ENCODE measurements at places on chromosomes 6 and 20.

- H3K4me3 ChIP-seq, result no peak overlapping the region
- H3K36me3 ChIP-seq, result no peaks in the 10 kb centered on the region
- H3K4me1 ChIP-seq, result no peaks in the 10 kb centered on the region
- no peak for DNase-seq
Observed at GRCh38 chr20:25188218-25188617, 7.3 kb upstream of the ENTPD6 start.

DNA sequence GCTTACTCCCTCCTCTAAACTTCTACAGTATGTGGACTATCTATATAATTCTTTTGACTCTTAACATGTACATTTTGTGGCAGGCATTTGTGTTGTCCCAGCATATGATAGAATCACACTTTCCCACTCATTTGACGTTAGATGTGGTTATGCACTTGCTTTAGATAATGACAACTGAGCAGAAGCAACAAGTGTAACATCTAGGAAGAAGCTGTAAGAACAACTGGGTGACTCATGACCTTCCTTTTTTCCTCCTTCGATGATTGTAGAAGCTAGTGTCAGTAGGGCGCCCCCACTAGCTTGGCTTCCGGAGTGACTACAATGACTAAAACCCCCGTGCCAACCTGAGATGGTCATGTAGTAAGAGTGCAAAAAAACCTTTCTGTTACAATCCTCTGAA lies 74.6 kb upstream of the CEP85L start:
- no peaks in the 10 kb centered on the region for H3K36me3 ChIP-seq
- H3K27me3 ChIP-seq, result no peaks in the 10 kb centered on the region
- H3K27ac ChIP-seq, result peak overlapping the region; percentile 34
- H3K4me3 ChIP-seq, result no peak overlapping the region
- DNase-seq, result peak; percentile 50

GRCh38 chr6:116019428-116019827 lies 41.3 kb downstream of the FRK start:
- H3K27me3 ChIP-seq, result no peaks in the 10 kb centered on the region
- DNase-seq, result no peak
- H3K27ac ChIP-seq, result no peak overlapping the region
- H3K4me1 ChIP-seq, result no peaks in the 10 kb centered on the region
- H3K36me3 ChIP-seq, result no peaks in the 10 kb centered on the region
- H3K4me3 ChIP-seq, result no peak overlapping the region

DNA sequence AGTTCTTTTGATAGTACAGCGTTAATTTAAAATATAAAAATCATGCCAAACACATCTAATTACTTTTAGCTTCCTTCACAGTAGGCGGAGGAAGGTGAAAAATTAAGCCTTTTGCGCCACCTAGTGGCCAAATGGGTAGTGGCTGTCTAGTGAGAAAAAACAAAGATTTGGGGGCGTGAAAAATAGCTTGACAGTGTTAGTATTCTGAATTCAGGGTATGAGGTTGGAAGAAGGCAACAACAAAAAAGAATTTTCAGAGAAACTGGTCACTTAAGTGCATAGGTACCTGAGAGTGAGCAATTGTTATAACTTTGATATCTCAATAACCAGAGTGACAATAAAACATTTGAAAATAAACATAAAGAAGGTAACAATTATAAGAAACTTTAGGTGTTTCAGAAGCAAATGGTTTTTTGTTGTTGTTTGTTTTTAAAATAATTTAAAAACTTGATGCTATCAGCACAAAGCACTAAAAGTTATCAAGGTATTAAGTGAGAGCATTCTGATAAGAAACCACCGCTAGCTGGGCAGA lies 14.3 kb downstream of the PSMB9 start:
- DNase-seq, result peak; percentile 78
- no peak overlapping the region for H3K4me3 ChIP-seq
- H3K4me1 ChIP-seq, result peaks cover 16% of the 10 kb centered on the region
- H3K27me3 ChIP-seq, result no peaks in the 10 kb centered on the region

DNA sequence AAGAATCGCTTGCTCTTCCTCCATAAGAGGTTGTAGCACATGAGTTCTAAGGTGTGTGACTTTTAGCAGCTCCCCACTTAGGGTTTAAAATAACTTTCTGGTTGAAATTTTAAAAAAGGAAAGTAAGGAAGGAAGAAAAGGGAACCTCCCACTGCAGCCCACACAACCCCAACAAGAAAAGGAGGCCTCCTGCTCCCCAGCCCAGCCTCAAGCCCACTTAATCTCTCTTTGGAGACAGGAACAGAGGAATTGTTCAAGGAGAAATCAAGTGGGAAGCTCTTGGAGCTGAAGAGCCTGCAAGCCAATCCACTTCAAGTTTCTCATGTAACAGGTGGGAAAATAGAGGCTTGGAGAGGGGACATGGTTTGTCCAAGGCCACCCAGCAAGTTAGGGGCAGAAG lies 39.1 kb upstream of the PREX1 start:
- H3K4me3 ChIP-seq, result no peak overlapping the region
- H3K36me3 ChIP-seq, result no peaks in the 10 kb centered on the region
- H3K27ac ChIP-seq, result no peak overlapping the region
- H3K4me1 ChIP-seq, result no peaks in the 10 kb centered on the region

DNA sequence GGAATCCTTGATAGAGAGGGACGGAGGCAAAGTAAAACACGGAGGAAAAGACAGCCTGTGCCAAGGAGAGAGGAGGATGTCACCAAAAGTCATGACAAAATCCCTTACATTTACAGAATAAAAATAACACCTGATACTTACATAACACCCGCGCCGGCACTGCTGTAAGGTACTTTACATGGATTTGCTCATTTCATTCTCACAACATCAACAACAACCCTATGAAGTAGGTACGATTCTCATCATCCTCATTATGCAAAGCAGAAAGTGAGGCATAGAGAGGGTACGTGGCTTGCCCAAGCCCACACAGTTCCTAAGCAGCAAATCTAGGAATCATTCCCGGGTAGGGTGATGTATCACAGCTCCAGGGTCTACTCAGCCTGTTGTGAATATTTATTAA lies 67.6 kb upstream of the NFATC2 start:
- DNase-seq, result no peak
- H3K36me3 ChIP-seq, result no peaks in the 10 kb centered on the region
- peaks cover 26% of the 10 kb centered on the region for H3K4me1 ChIP-seq

DNA sequence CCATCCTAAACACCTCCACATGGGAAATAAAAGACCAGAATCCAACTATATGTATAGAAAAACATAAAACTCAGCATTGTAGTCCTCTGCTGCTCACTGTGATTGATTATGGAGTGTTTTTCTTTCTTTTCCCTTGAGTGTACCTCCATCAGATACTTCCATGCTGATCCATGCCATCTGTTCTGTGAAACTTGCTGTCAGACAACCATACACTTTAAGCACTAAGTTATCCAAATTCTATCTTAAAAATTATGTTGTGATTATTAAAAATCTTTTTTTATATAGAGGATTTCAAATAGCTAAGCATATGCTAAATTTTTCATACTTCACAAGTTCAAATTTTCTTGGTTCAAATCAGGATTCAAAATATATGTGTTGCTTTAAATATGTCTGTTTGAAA lies 91.9 kb upstream of the TINAG start:
- no peak for DNase-seq
- H3K4me1 ChIP-seq, result no peaks in the 10 kb centered on the region
- no peak overlapping the region for H3K4me3 ChIP-seq
- H3K27me3 ChIP-seq, result no peaks in the 10 kb centered on the region

DNA sequence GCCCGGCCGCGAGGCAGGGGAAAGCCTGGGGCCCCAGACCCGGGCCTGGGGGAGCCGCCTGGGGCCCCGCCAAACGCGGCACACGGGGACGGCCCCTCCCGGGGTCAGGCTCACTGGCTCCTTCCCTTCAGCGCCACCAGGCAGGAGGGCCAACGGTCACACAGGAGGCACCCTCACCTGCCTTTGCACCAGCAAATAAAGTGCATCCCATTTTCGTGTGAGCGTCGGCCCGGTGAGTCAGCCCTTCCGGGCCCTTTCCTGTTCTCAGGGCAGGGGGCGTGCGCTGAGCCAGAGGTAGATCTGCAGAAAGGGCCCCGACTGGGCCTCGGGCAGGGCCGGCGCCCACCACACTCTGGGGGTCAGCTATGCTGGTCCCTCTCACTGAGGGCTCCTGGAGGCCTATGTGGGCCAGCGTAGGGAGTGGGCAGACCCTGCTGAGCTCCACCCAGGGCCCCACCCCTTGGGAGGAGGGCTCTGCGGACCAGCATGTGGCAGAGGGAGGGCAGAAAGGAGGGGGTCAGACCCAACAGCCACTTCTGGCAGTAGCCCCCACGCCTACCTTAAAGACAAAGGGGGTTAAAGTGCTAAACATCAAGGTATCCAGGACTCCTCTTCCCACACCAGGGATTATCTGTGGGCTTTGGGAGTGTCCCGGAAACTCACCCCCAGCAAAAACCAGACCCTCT lies 931 bp upstream of the UCKL1 start:
- H3K27ac ChIP-seq, result peak overlapping the region; percentile 57
- peak overlapping the region; percentile 64 for H3K4me3 ChIP-seq
- H3K27me3 ChIP-seq, result no peaks in the 10 kb centered on the region
- peaks cover 45% of the 10 kb centered on the region for H3K4me1 ChIP-seq
- peaks cover 4% of the 10 kb centered on the region for H3K36me3 ChIP-seq
- DNase-seq, result peak; percentile 49

DNA sequence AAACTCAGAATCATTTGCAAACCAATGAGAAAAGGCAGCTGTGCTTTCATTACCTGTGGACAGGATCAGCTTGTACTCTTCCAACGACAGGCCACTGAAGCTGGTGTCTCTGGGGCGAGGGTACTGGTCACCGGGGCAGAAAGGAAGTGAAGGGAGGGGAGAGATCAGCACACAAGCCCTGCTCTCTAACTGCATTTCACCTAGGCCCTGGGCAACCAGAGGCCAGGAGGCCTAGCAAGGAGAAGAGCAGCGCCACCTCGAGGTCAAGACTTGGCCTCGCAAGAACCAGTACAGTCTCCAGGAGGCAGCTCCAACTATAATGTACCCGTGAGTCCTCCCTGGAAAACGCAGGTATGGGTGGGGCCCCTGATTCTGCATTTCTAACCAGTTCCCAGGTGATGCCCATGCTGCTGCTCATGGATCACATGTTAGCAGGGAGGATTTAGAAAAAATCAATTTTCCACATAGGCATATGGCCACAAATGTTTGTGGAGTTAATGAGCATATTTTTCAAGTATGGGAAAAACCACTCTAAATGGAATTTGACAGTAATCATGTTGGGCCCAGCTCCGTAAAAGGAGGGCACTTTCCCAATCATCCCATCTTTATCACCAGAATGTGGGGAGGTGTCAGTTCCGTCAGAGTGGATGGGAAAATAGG lies 11.0 kb downstream of the UQCC2 start:
- H3K4me1 ChIP-seq, result peaks cover 38% of the 10 kb centered on the region
- no peaks in the 10 kb centered on the region for H3K36me3 ChIP-seq
- no peaks in the 10 kb centered on the region for H3K27me3 ChIP-seq
- no peak overlapping the region for H3K27ac ChIP-seq

DNA sequence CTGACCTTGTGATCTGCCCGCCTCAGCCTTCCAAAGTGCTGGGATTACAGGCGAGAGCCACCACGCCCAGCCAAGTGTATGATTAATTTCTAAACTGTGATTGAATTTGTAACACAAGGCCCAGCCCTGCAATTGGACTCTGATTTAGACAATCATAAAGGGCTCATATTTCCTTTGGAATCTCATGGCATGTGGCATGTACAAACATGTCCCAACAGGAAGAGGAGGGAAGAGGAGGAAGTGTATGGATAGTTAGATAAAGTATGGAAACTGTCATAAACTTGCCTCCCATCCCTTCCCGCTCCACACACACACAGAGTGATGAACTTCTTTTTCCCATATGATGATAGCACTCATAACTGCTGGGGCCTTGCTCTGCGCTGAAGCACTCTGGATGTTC lies 27.2 kb upstream of the QKI start:
- H3K4me3 ChIP-seq, result no peak overlapping the region
- no peaks in the 10 kb centered on the region for H3K4me1 ChIP-seq
- no peak for DNase-seq
- no peak overlapping the region for H3K27ac ChIP-seq

GRCh38 chr20:1633535-1633934 lies 13.7 kb upstream of the SIRPB1 start:
- H3K4me1 ChIP-seq, result peaks cover 16% of the 10 kb centered on the region
- no peaks in the 10 kb centered on the region for H3K27me3 ChIP-seq
- no peak overlapping the region for H3K27ac ChIP-seq
- peaks cover 17% of the 10 kb centered on the region for H3K36me3 ChIP-seq
- no peak for DNase-seq
- no peak overlapping the region for H3K4me3 ChIP-seq

- peaks cover 75% of the 10 kb centered on the region for H3K4me1 ChIP-seq
- no peaks in the 10 kb centered on the region for H3K36me3 ChIP-seq
- no peak overlapping the region for H3K27ac ChIP-seq
- no peak for DNase-seq
- H3K4me3 ChIP-seq, result no peak overlapping the region
Observed at GRCh38 chr6:6655805-6656251, 67.3 kb downstream of the LY86 start.

DNA sequence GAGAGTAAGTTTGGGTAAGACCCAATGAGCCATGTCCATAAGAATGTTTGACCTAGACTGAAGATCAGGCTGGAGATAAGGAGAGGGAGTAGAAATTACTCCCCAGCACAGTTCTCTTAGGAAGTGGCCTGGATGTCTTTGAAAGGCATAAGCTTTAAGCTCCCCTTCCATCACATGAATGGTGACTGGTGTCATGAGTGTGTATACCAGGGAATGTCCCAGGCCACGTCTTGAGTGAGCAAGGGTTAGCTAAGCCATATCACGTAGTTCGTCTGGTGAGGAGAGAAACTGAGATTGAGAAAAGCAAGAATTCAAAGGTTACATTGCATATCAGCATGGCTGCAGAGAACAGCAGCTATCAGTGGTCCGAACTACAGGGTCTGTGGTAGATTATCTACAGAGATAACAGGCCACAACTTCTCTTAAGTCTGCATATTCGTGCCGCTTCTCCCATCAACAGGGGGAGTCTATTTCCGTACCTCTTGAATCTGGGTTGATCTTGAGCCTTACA lies 60.1 kb upstream of the BMP2 start:
- no peaks in the 10 kb centered on the region for H3K36me3 ChIP-seq
- H3K4me1 ChIP-seq, result no peaks in the 10 kb centered on the region
- H3K4me3 ChIP-seq, result no peak overlapping the region
- H3K27me3 ChIP-seq, result no peaks in the 10 kb centered on the region

GRCh38 chr6:84411060-84411629 lies 183.7 kb upstream of the CEP162 start:
- H3K27me3 ChIP-seq, result no peaks in the 10 kb centered on the region
- H3K4me3 ChIP-seq, result no peak overlapping the region
- H3K27ac ChIP-seq, result no peak overlapping the region

GRCh38 chr20:50107086-50107660 lies 5.8 kb downstream of the UBE2V1 start:
- H3K4me3 ChIP-seq, result no peak overlapping the region
- peaks cover 6% of the 10 kb centered on the region for H3K36me3 ChIP-seq
- H3K27me3 ChIP-seq, result no peaks in the 10 kb centered on the region
- H3K27ac ChIP-seq, result no peak overlapping the region

GRCh38 chr6:5838656-5839396 lies 167.9 kb downstream of the NRN1 start:
- H3K36me3 ChIP-seq, result no peaks in the 10 kb centered on the region
- H3K27me3 ChIP-seq, result peaks cover 19% of the 10 kb centered on the region
- DNase-seq, result no peak
- H3K4me1 ChIP-seq, result no peaks in the 10 kb centered on the region
- no peak overlapping the region for H3K27ac ChIP-seq

GRCh38 chr6:13447949-13448724 lies 39.3 kb downstream of the GFOD1 start:
- H3K27me3 ChIP-seq, result no peaks in the 10 kb centered on the region
- H3K36me3 ChIP-seq, result no peaks in the 10 kb centered on the region
- no peak overlapping the region for H3K4me3 ChIP-seq
